Breast epithelium (tissue), 4 donors: ENCODE measurements at places on chromosomes 7 and 10. TPM values are rescaled to one million over a fixed set of nuclear protein-coding genes. Genes with fewer than 3 reads are reported as not detected.

The ZNF736 gene
- 28.5 TPM for total RNA-seq

The UTF1 gene
- total RNA-seq = not detected

The C7orf57 gene
- not detected for total RNA-seq

The WDFY4 gene
- total RNA-seq = 5.8 TPM

The CTAGE8 gene
- total RNA-seq = 2.9 TPM

GRCh38 chr10:124010024-124010423 lies 83.4 kb downstream of the CHST15 start:
- no peak overlapping the region for H3K27ac ChIP-seq
- H3K4me3 ChIP-seq = no peak overlapping the region
- no peaks in the 10 kb centered on the region for H3K4me1 ChIP-seq
- DNase-seq = no peak

- H3K36me3 ChIP-seq = no peaks in the 10 kb centered on the region
- H3K27me3 ChIP-seq = no peaks in the 10 kb centered on the region
- H3K4me1 ChIP-seq = no peaks in the 10 kb centered on the region
- no peak for DNase-seq
These were observed 277.6 kb downstream of the KCND2 start for GRCh38 chr7:120550494-120551048.

- H3K4me1 ChIP-seq = no peaks in the 10 kb centered on the region
- DNase-seq = no peak
- H3K36me3 ChIP-seq = no peaks in the 10 kb centered on the region
These were observed 230.7 kb upstream of the CACNA2D1 start for GRCh38 chr7:82674268-82674667.

DNA sequence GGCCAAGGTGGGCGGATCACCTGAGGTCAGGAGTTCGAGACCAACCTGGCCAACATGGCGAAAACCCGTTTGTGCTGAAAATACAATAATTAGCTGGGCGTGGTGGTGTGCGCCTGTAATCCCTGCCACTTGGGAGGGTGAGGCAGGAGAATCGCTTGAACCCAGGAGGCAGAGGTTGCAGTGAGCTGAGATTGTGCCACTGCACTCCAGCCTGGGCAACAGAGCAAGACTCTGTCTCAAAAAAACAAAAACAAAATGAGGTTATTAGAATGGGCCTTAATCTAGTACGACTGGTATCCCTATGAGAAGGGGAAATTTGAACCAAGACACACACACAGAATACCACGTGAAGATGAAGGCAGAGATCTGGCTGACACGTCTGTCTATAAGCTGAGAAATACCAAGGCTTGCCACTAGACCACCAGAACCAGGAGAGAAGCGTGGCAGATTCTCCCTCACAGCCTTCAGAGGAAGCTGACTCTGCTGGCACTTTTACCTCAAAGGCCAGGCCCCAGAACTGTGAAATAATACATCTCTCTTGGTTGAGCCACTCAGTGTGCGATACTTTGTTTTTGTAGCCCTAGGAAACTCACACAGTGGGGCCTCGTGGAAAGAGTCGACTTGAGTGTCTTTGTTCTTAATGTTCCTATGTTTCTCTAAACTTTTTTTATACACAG lies 59.6 kb downstream of the TMEM209 start:
- no peak for DNase-seq
- H3K36me3 ChIP-seq = no peaks in the 10 kb centered on the region
- no peaks in the 10 kb centered on the region for H3K27me3 ChIP-seq
- no peak overlapping the region for H3K4me3 ChIP-seq
- no peaks in the 10 kb centered on the region for H3K4me1 ChIP-seq
- no peak overlapping the region for H3K27ac ChIP-seq
